Endothelial cell of umbilical vein (primary cell): ENCODE measurements at places on chromosomes 3 and 15. TPM values are rescaled to one million over a fixed set of nuclear protein-coding genes. Genes with fewer than 3 reads are reported as not detected.
A peak's percentile ranks its signal among the peaks of the same experiment; 100 is the strongest.

GRCh38 chr15:67185621-67186225 is 68.7 kb downstream of the AAGAB start:
- no peak for DNase-seq

PLSCR2 gene
- not detected in 2 replicates for polyA plus RNA-seq

- no peak for DNase-seq
Measured at GRCh38 chr15:92101708-92102394, 248.3 kb downstream of the SLCO3A1 start.

DNA sequence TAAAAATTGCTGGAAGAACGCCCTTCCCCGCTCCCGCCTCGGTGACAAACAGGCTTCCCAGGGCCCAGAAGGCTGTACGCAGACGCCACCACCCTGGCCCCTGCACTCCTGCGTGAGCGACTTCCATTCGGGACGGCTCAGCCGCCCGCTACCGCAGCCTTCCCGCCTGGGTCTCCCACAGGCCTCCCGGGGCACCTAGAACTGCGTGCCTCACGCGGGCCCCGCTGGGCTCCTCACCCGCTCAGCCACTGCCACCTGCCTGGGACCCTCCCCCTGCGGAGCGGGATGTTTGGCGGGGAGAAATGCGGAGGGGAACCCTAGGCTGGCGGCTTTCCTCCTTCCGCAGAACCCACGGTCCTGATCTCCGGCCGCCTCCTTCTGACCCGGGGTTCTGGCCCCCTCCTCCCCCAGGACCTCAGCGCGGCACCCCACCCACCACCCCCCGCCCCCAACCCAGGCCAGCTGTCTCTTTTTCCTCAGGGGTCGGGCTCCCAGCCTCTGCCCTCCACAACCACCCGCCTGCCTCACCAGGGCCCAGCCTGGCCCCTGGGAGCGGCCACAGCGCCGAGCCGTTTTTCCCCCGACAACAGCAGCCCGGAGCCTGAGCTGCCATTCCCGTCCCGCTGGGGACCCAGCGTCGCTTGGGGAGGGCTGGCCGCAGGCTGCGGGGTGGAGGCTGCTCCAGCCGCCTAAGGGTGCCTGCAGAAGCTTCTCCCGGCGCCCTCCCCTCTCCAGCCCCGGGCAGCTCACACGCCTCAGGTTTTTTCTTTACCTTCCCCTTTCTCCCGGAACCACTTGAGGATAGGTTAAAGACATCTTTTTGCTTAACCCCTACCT is 27.6 kb upstream of the RAB7A start:
- DNase-seq = peak; percentile 23

DNA sequence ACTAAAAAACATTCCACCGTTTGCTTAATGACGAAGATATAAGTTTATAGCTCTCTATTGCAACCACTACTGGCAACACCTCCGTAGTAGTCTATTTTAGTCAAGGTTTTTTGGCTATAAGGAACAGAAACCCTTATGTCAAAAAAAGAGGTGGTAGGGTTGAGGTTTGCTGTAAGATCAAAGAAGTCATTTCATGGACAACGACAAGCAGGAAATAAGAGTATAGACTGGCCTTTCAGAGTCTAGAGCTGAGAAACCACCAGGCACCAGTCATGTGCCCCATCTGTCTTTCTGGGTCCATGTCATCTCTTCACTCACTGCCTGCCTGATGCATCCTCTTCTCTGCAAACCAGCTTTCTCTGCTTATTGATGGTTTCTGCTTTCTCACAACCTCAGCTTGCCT is 42.7 kb downstream of the THBS1 start:
- no peak for DNase-seq

DNA sequence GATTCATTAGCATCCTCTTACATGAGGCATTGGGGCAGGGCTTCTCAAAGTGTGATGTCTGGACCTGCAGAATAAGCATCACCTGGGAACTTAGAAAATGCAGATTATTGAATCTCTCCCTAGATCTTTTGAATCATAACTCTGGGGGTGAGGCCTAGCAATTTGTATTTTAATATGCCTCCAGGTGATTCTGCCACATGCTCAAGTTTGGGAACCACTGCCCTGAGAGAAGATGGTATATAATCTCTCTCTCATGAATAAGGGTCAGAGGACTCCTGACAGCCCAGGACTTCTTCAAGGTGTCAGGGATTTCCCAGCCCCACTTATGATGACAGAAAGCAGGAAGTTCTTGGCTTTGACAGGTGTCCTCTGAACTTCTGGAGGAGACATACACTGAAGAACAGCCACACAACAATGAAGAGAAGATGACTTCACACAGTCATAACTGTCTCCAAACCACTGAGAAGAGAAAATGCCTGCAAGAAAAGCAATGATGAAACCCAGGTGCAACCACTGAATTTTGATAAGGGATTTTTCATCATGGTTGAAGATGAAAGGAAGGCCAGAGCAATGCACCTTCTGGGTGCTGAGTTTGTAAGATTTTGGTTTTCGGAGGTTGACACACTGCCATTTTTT is 211.9 kb upstream of the MRPL3 start:
- DNase-seq = no peak

- DNase-seq = no peak
Measured at GRCh38 chr3:157405457-157405856, 31.2 kb upstream of the PTX3 start.

DNA sequence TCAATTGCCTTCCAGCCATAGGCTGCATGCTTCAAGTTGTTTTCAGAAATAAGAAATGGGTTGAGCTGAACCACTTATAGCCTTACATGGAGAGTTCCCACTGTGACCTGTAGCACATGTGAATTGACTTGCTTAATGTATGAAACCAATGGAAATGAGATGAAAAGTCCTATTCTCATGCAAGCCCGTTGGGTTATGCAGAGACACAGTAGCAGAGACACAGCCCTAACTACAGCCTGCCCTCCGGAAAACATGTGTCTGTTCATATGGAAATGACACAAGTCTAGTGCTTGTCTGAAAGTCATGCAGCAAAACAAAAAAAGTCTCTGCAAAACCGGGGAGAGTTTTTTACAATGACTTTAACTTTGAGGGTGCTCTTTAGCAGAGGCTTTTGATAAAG is 14.5 kb downstream of the HIGD2B start:
- no peak for DNase-seq

- no peak for DNase-seq
Measured at GRCh38 chr3:39435006-39435748, 28.7 kb downstream of the RPSA start.

UPK1B gene
- polyA plus RNA-seq = not detected in 2 replicates

DNA sequence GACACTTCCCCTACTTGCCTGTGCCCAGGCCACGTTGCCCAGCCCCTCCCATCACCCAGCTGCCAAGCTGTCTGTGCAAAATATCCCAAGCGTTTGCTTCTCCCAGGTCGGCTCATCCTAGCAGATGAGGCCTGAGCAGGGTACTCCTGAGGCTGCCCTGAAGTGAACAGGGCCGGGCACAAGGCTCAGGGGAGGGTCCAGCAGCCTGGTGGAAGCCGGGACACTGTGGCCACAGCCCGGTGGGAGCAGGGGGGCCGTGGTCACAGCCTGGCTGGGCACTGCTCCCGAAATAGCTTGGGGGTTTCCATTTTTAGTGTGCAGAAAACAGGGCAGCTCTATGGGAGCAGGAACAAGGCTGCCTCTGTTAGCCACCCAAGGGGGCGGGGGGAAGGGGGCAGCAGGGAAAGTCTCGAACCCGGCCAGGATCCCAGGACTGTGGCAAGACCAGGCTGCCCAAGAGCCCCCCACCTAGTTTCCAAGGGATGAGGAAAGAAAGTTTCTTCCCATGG is 3.4 kb downstream of the PLXNB1 start:
- no peak for DNase-seq

DNA sequence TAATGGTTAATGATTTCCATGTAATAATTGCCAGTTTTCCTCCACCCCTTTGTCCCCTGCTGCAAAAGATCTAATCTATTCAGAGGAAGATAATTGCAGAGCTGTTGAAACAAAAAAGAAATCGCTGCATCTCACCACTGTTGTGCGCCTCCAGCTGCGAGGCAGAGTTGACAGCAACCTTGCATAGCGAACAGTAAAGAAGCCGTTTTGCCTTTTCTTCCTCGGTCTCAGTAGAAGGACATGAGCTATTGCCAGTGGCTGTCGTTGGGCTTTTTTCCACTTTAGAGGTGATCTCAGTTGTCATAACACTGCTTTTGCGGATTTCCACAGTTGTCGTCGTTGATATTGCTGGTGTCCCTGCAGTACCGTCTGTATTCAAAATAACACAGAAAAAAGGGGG is 314.2 kb downstream of the ZNF385D start:
- no peak for DNase-seq

- DNase-seq = peak; percentile 76
Measured at GRCh38 chr3:71064291-71064955, 519.1 kb downstream of the FOXP1 start.
